ENCODE measurements at places on chromosomes 12 and 14. TPM values are rescaled to one million over a fixed set of nuclear protein-coding genes. Genes with fewer than 3 reads are reported as not detected.
A peak's percentile ranks its signal among the peaks of the same experiment; 100 is the strongest.

- DNase-seq = no peak
Measured at GRCh38 chr14:22400655-22401259, 188.3 kb downstream of the DAD1 start.

HOXC13 gene
- total RNA-seq = 6.1 TPM

- no peak for DNase-seq
Measured at GRCh38 chr14:52876311-52876710, 74.5 kb downstream of the FERMT2 start.

- DNase-seq = no peak
Measured at GRCh38 chr12:109269428-109269827, 39.7 kb downstream of the FOXN4 start.

GRCh38 chr14:105486974-105487448 lies 325 bp downstream of the CRIP1 start:
- no peak for DNase-seq

- DNase-seq = no peak
Measured at GRCh38 chr12:49545815-49546214, 7.0 kb downstream of the KCNH3 start.

CAPZA3 gene
- total RNA-seq = not detected

DNA sequence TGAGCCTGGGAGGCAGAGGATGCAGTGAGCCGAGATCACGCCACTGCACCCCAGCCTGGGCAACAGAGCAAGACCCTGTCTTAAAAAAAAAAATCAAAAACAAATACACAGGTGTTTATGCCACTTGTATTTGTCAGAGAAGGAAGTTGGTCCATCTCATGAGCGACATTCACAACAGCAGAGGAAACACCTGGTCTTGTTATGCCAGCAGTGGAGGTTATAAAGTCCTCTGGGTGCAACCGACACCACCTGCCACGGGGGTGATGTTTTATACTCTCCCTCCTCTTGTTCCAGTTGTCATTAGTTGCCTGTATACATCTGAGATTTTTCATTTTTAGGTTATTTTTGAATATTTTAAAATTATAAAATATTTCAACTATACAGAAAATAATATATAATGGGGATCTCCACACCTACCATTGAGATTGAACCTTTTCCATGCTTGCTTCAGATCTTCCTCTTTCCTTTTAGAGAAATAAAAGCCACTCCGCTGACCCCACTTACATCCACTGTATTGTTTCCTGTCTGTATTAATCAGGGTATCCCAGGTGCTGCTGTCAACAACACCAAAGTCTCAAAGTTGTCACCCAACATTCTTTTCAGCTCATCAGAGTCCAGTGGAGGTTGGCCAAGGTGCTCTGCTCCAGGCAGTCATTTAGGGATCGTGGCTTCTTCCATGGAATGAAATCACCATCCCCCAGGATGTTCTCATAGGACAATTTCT lies 65.1 kb downstream of the RNFT2 start:
- no peak for DNase-seq

DNA sequence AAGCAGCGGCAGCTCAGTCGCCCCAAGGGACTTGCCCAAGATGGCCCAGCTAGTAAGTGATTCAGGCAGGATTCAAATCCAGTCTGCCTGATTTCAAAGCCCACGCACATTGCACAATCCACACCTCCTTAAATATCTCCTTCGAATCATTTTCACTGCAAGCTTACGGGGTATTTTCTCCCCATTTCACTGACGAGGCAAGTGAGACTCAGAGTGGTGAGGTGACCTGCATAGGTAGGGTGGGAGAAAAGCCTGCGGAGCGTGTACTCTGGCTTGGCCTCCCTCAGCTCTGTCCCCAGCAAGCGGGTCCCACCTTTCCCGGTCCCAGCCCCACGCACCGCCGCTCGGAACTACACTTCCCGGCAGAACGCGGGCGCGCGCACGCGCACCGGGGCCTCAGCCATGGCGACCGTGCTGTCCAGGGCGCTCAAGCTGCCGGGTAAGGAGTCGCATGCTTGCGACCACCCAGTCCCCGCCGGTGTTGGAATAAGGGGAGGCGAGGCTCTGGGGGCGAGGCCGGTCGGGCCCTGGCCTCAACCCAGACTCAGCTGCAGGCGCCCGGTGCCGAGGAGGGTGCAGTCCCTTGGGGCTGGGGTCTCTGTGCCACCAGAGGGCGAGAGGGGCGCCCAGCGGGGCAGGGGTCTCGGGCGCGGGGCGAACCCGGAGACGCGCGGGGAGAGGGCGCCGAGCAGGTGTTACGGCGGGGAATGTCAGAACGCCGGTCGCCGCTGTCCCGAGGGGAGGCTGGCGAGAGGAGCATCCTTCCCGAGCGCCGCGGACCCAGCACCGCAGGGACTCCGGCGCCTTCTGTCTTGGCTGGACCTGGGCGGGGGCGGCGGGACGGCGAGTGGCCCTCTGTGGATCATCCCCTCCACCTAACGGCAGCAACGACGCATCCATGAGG lies at the start of gene FAM234B:
TSS of gene FAM234B (plus strand) at position 380 of the 904 bp plus-strand sequence. CDS start at position 403, 23 bp downstream.
- peak; percentile 66 for DNase-seq

GRCh38 chr14:36281309-36281708 lies 39.1 kb downstream of the MBIP start:
- peak; percentile 20 for DNase-seq

GRCh38 chr12:121578230-121579189 lies 2.3 kb downstream of the KDM2B start:
- no peak for DNase-seq

DNA sequence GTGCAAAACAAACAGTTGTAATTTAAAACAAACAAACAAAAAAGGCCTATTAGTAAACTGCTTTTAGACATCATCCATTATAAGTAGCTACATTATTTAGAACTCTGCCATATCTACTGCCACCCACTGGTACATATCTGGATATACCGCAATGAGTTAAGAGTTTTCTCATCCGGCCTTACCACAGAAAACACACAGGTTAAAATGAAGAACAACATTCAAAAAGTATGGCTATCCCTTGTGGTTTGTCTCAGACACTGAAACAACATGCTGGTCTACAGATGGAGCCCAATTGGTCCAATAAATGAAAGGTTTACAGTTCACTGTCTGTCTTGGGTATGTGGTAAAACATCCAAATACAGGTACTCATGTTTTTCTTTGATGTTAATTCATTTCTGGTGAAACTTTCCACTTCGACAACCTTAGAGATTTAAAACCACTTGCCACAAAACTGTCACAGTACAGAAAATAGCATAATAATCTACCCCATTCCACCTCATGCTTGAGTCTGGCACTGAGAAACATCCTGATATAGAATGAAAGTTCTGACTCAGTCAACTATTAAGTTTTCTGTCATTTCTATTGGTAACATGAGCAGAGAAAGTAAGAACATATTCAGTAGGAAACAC lies 354.3 kb downstream of the CEP128 start:
- peak; percentile 54 for DNase-seq

- DNase-seq = no peak
Measured at GRCh38 chr12:118044075-118044474, 16.9 kb downstream of the WSB2 start.

- DNase-seq = no peak
Measured at GRCh38 chr12:7905071-7905470, 30.9 kb downstream of the SLC2A3 start.

GRCh38 chr14:98182393-98183055 lies 1089.5 kb downstream of the BCL11B start:
- no peak for DNase-seq

- peak; percentile 2 for DNase-seq
Measured at GRCh38 chr12:119068129-119068856, 87.0 kb downstream of the SRRM4 start.

TSHR gene
- total RNA-seq = not detected

TMEM30B gene
- not detected for total RNA-seq

DNA sequence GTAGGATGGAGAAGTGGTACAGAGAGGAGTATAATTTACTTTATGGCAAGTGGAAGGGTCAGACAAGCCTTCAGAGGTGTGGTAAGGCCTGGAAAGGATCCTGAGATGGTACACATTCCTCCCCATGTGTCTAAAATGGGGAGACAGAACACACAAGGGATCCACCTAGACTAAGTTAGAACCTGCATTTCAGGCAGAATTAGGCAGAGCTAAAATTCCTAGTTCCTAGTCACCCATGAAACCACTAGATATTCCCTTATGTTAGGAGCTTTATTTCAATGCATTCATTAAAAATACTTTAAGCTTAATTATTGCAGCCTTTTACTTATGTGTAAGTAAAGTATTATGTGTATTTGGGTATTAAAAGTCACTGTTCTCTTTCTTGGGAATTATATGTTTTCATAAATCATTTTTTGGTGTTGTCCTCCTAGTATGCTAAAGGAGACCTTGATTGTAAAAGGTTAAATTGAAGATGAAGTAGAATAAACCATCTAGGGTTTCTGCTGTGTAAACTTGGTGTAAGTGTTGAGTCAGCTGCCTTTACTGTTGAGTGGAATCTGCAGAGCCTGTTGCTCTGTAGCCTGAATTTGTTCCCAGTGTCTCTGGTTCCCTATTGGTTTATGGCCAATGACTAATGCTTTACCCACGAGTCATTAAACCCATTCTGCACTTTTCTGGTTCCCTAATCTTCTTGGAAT lies 423.2 kb downstream of the ATP23 start:
- no peak for DNase-seq

DNA sequence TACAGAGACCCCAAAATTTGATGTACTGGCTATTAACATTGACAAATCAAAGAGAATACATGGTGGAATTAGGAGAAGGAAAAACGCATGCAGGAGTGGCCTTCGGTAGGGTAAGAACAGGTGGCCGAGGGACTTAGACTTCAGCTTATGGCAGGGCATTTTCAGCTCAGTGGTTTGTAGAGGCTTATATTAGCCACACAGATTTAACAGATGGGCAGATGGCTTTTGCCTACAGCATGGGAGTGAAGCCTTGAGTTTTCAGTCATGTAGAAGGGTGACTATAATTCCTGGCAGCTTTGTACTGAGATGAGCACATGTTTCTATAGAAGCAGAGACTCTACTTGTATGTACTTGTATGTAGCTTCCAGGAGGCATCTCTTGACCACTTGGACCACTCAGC lies 40.9 kb upstream of the PLEKHA5 start:
- no peak for DNase-seq

DNA sequence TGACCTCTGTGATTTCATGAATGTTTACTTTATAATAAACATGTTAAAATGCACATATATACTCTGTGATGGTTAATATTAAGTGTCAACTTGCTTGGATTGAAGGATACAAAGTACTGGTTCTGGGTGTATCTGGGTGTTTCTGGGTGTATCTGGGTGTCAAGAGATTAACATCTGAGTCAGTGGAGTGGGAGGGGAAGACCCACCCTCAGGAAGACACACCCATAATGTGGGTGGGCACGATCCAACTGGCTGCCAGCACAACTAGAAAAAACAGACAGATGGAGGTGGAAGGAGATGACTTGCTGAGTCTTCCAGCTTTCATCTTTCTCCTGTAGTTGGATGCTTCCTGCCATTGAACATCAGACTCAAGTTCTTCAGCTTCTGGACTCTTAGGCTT lies 11.9 kb downstream of the NUP37 start:
- no peak for DNase-seq

- peak; percentile 90 for DNase-seq
Measured at GRCh38 chr14:71142375-71143038, 235.2 kb downstream of the PCNX1 start.

DNA sequence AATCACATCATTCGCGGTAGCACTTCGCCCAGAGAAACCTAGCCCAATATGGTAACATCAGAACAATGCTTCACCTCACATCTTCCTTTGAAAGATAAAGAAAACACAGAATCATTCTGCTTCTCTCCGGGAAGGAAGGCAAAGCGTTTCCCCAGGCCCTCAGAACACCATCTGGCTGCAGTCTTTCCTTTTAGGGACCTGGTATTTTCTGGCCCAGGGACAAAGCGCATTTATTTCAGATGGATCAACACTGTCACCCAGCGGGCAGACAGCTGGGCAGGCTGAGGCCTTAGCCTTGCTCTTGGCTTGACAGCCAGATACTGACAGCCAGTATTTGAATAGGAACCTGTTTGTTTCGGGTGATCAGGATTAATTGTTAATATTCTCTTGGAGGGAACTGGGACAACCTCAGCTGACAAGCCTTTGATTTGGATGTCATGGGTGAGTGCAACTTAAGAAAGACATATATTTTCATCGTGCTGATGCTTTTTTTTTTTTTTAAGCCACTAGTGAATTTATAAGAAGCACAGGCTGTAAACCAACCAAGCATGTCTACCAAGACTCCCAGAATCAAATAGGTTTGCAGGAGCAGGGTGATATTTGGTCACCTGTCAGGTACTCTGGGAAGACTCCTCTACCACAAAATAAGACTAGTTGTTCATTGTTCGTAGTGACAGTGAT lies 118.9 kb downstream of the VEZT start:
- peak; percentile 81 for DNase-seq

PRPH gene
- not detected for total RNA-seq

- DNase-seq = peak; percentile 35
Measured at GRCh38 chr12:27009881-27010301, 4.3 kb downstream of the TM7SF3 start.

DNA sequence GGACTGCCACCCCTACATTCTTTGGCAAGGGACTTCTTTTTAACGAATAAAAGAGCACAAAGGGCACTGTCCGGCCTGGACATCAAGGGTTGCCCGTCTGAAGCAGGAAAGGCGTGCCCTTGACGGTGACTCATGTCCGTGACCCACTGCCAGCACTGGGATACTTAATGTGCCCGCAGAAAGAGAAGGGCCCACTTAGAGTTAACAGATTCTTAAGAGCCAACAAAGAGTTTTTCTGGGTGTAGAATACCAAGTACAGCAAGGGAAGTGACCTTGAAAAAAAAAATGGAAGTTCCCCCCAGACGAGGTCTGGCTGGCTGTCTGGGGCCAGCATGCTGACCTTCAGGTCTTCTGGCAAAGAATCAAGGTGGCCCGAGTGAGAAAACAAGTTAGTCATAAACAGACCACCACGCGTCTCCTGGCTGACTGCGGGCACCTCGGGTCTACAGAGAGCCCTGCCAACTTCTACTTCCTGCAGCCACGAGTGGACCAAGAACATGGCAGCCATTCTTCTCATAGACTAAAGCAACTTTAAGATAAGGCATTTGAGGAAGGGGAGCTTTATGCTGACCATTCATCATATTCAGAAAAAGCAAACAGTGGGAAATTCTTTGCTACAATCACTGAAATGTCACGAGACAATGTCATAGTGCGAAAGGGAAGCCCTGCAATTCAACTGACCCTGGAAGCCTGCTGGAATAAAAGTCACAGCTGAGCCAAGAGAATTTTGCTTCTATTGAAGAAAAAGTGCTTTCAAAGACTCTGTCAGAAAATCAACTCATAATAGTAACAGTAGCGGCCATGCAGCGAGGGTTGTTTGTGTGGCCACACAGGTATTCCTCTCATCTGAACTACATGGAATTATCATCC lies 10.5 kb upstream of the SELPLG start:
- DNase-seq = no peak

FIGNL2 gene
- 0.24 TPM for total RNA-seq

SOAT2 gene
- total RNA-seq = not detected

DNA sequence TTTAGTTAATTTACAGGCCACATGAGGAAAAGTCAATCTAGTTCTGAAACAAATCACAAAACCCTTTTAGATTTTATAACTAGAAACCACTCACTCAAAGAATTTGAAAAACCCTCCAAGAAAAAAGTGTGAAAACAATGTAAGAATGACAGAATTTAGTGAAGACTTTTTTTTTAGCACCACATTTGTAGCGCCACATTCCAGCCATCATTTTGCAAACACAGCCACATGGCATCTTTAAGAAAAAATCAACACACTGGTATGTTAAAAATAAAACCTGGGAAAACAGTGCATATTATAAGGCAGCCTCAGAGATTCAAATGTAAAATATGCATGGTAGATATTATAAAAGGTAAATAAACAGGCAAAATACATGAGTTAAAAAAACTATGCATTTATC lies 22.3 kb upstream of the ALX1 start:
- no peak for DNase-seq

KRT81 gene
- 0.16 TPM for total RNA-seq
